ENCODE measurements at places on chromosomes 12 and 14. TPM values are rescaled to one million over a fixed set of nuclear protein-coding genes. Genes with fewer than 3 reads are reported as not detected.

Gene KRT72
- total RNA-seq: not detected

Gene ZFHX2
- 0.30 TPM for total RNA-seq

Gene KIF26A
- 0.30 TPM for total RNA-seq

Gene ACRBP
- 0.46 TPM for total RNA-seq

Gene GXYLT1
- total RNA-seq: 33.3 TPM

Gene DIABLO
- 84.9 TPM for total RNA-seq

Gene KRT82
- total RNA-seq: not detected

Gene MMAB
- total RNA-seq: 33.3 TPM

Gene NANOG
- total RNA-seq: not detected

Data from smooth muscle cell of the umbilical artery (primary cell).